T-helper 2 cell (primary cell): ENCODE measurements at places on chromosomes 6 and 20.

DNA sequence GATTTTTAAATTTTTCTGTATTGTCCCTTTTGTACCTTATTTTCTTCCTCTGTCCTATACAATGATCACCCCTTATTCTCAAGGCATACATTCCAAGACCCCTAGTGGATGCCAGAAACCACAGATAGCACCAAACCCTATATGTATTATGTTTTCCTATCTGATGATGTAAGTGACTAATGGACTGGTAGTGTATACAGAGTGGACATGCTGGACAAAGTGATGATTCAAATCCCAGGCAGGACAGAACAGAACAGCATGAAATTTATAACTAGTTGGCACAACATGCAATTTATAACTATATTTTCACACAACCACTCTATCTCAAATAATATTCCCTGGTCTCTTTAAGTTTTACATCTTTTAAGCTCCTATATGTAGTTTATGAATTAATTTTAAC, 205.6 kb upstream of the FLRT3 start:
- DNase-seq: no peak

GRCh38 chr20:17572034-17572638, 2.3 kb downstream of the DSTN start:
- DNase-seq: no peak

DNA sequence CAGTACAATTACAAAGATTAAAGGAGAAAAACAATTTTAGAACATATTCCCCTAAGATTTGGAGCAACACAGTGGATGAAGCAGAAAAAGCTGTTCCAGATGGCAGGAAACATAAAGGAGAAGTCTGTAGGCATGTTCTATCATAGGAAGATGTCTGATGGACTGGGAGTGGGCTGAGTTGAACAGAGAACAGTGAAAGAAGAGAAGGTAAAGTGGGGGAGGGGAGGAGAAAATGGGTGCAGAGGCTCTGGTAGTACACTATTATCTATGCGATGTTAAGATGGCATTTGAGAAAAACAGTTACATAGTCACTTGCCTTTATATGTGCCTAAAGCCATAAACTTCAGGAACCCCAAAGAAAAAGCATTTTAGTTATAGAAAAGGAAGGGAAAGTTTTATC, 4.2 kb upstream of the PHIP start:
- DNase-seq: no peak

DNA sequence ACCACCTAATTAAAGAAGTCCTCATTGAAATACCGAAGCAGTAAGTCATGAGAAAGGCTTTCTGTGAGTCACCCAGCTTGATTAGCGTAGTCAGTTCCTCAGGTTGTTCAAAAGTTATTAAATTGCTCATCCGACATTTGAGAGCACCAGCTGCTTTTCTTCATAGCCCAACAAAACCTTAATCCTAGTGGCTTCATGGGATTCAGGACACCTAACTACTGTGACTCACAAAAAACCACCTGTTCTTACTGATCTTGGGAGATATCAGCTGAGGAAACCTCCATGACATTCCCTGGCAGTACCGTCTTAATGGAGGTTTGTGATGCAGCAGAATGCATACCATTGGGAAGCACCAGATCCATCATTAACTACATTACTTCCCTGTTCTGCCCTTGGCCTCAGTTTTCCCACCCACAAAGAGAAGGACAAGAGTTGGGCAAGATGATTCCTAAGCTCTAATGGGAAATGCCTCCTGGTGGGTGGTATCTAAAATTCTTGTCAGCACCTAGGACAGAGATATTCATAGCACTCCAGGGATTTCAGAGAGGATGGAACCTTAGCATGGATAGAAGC, 103.8 kb downstream of the KHDC1L start:
- DNase-seq: no peak

GRCh38 chr20:54090230-54091119, 20.1 kb upstream of the BCAS1 start:
- no peak for DNase-seq

- no peak for DNase-seq
Measured at GRCh38 chr6:18343741-18344140, 43.4 kb upstream of the RNF144B start.

DNA sequence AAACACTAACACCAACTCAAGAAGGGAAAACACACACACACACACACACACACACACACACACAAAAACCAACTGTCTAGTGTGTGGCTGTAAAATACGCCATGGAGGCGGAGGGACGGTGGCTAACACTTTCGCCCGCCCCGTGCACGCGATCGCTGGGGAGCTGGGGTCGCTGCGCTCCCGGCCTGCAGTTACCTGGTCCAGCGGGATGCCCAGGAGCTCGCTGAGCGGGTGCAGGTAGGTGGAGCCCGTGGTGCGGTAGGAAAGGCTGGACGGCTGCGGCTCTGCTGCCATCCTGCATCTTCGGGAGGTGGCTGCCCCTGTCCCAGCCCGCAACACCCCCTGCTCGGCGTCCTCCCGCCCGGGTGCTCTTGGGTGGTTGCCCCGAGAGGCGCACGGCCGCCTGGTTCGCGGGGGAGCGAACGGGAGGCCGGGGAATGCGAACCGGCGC, 303 bp downstream of the MBOAT1 start:
- no peak for DNase-seq

DNA sequence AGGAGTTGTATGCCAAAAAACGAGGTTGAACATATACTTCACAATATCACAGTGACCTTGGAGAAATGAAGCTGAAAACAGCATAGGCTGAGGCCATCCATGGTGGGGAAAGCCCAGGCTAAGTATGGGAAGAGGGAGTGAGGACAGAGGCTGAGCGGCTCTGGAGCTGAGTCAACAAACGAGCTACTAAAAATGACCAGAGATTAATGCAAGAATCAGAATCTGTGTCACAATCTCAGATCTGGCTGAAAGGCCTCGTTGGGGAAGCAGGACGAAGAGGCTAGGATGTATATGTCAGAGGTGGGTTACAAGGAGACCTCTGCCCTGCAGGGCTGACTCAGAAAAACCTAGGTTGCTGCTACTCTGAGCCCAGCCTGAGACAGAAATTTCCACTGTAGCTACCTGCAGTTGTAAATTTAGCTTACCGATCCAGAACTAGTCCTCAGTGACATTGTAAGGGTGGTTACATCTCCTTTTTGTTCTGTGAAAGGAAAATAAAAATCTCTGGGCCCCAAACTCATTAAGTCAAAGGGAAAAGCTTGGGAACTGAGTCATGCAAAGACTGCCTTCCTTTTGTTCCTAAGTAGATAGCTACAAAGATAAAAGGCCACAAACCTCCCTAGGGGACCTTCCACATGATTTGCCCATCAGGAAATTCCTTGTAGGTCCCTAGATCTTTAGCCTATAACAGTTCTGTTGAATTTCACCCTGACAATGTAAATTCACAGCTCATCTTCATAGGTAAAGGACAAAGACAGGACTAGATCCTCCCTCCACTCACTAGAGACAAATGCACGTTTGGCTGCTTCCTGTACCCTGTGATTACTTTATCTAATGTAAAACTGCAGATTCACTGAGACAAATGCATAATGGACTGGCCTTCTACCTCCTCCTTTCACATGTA, 8.5 kb upstream of the TUBB2A start:
- no peak for DNase-seq

GRCh38 chr20:10635476-10636208, 38.2 kb downstream of the JAG1 start:
- DNase-seq: no peak

DNA sequence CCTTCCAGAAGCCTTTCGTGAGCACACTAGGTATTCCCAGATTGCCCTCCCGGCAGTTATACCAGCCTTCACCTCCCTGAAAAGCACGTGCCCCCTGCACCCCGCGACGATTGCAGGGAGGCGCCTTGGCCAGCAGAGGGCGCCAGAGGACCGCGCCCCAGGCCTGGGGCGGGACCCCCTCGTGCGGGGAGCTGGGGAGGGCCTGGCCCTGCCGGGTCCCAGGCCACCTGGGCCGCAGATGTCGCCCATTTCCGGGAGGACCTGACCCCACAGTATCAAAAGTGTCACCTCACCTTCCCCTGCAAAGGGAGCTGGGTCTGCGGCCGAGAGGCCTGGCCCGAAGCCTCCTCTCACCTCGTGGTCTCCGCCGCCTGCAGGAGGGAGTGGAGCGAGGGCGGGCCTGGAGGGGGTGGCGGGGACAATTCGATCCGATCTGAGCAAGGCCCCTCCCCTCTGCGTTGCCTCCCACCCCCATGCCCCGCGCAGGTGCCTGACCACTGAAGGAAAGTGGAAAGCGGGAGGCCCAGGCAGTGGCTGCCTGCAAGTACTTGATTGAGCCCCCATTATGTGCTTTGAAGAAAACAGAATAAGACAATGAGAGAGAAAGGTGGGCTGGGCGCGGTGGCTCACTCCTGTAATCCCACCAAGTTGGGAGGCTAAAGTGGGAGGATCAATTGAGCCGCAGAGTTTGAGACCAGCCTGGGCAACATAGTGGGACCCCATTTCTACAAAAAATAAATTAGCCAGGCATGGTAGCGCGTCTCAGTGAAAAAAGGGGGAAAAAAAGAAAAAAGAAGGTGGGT, 3.5 kb upstream of the SNAI1 start:
- DNase-seq: peak; percentile 47

- DNase-seq: peak; percentile 64
Measured at GRCh38 chr6:53437557-53438202, 88.9 kb upstream of the ELOVL5 start.

DNA sequence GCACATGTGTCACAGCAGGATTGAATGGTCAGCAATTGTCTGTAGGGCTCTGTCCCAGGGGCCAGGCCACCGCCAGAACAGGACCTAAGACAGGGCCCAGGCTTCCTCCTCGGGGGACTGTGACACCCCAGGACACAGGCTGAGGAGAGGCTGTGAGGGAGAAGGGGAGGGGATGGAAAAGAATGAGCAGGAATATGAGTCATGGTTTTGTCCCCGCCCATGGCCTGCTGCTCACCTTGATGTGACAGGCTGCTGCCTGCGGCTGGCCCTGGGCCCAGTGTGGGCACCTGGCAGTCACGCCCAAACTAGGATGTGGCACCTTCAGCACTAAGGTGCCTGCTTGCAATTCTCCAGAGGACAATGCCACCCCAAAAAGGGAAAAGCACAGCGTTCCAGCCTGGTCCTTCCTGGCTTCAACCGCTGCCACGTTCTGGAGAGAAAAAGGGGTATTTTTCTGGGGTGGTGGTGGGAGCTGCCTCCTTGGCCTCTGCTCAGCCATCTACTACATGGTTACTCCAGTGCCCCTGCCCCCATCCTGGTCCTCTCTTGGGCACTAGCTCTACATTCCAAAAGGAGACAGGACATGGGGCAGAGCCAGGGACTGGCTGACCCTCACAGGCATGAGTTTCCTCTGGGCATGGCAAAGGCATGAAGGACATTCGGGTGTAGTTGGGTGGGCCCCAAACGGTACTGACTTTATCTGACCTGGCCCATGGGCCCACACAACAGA, 93.4 kb downstream of the SLC22A23 start:
- no peak for DNase-seq

DNA sequence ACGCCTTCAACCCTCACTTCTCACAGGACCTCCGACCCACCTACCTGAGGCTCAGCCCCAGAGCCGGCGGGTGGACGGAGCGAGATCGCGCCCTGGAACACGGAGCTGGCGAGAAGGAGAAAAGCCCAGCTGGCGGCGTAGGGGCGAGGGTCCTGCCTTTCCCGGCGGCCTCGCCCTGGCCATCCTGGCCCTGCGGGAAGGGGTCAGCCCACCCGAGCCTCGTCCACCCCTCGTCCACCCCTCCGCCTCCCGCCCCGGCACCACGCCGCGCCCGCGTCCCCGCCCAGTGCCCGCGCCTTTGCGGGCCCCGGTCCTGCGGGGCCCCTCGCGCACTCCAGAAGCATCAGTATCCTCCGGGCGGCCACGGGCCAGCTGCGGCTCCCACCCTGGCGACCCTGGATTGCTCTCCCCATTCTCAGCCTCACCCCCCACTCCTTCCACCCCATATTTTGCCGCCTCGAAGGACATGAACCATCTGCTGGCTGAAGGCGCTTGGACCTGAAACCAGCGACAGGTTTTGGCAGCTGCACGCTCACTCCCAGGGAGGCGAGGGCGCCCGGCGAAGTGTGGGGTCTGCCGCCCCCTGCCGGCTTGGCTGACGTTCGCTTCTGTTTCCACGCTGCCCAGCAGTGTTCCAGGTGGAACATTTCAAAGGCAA, 65.1 kb downstream of the PLG start:
- peak; percentile 13 for DNase-seq

DNA sequence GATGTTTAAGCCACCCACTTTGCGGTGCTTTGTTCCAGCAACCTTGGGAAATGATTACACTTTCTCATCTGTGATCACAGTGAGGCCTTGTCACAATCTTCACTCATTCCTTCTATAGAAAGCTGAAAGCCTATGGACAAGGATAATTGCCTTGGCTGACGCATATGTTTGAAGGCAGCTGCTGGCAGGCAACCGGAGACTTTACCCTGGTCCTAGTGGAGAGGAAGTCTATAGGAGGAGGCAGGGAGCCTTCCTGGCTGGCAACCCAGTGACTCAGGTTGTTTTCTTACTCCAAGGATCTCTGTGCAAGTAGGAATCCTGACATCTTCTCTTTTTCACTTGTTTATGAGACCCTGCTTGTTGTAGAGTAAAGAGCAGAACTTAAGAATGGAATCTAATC, 34.1 kb upstream of the ESR1 start:
- no peak for DNase-seq

- no peak for DNase-seq
Measured at GRCh38 chr6:135932651-135933050, 81.2 kb downstream of the PDE7B start.
